ENCODE measurements at places on chromosomes 12 and 14.

DNA sequence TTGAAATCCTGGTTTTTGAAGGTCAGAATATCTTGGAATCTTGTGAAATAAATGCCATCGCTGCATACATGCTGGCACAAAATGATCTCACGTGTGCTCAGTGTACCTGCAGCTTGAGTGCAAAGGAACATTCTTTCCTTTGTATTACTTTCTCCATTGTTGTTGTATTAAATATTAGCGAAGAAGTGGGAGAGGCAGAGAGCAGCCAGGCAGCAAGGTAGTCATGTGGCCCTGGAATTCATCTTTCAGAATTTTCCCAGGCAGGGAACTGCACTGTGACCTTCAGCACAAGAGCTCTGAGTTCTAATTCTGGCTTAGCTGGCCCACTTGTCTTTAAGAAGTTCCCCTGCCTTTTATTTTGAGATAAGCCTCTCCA, 145.5 kb downstream of the PRKCH start:
- no peak for DNase-seq

- no peak for DNase-seq
These were observed 71.9 kb downstream of the PHETA1 start for GRCh38 chr12:111296906-111297463.

DNA sequence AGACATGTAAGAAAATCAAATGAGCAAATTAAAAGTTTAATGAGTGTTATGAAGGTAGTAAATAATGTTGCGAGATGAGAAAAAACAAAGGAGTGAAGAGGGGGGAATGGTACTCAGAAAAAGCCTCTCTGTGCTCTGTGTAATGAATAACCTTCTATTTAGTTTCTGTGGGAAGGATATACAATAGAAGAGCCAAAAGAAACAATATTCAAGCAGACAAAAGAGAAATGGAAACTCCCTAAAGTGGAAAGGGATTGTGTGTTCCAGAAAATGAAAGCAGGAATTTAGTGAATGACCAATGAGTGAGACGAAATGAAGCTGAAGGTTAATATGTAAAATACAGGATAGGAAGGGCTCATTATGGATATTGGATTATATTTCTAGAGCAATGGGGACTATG, 18.5 kb downstream of the OR4K1 start:
- no peak for DNase-seq

DNA sequence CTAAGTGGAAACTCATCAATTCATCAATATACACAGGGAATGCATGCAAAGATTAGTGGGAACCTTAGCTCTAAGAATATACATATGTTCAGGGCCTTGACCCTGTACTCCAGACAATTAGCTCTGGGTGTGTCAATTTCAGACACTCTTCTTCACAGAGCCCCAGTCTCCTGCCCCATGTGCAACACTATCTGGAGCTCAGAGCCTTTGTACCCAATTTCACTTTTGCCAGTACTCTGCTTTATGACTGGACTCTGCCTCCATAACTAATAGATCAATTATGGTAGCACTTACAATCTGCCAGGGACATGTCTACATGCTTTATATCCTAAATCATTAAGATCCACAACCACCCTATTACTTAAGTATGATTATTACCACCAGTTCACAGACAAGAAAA, 152.5 kb upstream of the PLEKHG7 start:
- no peak for DNase-seq

DNA sequence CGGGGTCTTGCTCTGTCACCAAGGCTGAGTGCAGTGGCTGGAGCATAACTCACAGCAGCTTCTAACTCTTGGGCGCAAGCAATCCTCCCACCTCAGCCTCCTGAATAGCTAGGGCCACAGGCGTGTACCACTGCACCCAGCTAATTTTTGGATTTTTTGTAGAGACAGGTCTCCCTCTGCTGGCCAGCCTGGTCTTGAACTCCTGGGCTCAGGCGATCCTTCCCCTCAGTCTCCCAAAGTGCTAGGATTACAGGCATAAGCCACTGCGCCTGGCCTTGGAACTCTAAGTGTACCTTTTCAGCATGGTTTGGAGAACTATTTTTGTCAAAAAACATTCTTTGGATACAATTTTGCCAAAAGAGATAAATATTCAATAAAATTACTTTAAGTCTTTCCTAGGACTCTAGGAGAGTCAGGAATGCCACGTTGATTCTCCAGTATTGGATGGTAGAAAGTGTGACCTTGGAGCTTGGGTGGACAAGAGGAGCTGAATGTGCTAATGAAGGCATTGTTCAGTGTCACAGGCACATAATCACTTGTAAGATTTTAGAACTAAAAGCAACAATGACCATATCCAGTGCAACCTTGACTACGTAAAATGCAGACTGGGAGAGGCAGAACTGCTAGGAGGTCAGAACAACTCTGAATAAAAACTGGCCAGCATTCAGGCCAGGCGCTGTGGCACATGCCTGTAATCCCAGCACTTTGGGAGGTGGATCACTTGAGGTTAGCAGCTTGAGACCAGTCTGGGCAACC, 2.8 kb downstream of the SRSF9 start:
- no peak for DNase-seq

DNA sequence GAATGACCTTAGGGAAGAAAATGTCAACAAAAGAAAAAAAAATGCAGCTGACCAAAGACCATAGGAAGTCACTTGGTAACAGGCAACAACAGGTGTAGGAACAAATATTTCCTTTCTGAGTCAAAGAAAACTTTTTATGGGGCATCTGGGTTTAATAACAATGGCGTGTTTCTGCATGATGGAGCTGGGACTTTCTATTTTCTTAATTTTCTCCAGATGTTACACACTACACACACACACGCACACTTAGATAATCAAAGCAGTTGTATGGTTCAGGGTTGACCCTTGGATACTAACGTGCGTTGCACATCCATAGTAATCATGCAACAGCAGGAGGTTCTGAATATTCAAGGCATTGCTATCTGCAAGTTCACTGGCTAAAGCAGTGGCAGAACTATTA, 47.9 kb upstream of the NTF3 start:
- DNase-seq = no peak

GRCh38 chr12:14901228-14901562, 15.5 kb upstream of the MGP start:
- no peak for DNase-seq

- no peak for DNase-seq
These were observed 48.8 kb downstream of the LTBP2 start for GRCh38 chr14:74563233-74563585.

DNA sequence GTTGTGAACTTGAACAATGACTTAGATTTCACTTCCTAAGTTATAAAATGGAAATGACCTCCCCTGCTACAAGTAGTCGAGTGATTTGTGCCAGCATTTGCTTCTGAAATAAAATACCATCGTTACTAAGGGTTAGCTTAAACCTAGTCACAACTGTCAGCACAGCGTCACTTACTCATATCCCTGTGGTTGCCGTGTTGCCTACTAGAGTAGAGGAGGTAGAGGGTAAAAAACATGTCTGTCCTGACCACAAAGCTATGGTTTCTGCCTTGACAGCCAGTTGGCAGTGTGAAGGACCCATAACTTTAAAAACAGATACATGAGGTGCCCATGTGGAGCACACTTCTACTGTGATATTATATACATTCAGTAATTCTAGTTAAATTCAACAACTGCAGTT, 234.2 kb upstream of the RGS6 start:
- DNase-seq = no peak

DNA sequence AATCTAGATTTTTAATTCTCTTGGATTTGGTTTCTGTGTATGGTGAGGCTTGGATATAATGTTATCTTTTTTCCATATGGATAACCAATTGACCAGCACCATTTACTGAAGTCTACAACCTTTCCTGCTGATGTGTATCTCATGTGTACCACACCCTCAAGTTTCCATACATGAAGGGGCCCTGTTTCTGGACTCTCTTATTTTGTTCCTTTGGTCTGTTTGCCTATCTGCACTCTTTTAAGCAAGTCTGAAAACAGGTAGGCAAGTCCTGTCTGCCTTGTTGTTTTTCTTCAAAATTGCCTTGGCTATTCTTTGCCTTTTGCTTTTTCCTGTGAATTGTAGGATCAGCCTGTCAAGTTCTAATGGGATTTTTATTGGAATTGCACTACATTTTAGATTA, 44.6 kb downstream of the MAX start:
- no peak for DNase-seq

DNA sequence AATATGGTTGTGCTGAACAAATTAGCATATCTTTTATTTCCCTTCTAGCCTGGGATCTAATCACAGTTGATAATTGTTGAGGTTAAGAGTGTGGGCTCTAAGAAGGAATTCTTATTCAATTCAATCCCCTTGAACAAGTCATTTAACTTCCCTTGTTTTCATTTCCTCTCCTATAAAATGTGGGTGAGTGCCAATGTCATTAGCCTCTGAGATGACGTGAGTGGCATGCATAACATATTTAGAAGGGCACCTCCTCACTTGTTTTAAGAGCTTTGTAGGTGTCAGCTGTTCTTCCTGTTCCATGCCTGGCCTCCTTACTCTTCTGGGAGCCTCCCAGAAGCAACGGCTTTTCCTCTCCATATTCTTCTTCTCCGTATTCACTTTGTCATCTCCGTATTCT, 155.4 kb upstream of the NEDD1 start:
- no peak for DNase-seq

- DNase-seq = no peak
These were observed 981.4 kb downstream of the FSCB start for GRCh38 chr14:43525658-43526057.

DNA sequence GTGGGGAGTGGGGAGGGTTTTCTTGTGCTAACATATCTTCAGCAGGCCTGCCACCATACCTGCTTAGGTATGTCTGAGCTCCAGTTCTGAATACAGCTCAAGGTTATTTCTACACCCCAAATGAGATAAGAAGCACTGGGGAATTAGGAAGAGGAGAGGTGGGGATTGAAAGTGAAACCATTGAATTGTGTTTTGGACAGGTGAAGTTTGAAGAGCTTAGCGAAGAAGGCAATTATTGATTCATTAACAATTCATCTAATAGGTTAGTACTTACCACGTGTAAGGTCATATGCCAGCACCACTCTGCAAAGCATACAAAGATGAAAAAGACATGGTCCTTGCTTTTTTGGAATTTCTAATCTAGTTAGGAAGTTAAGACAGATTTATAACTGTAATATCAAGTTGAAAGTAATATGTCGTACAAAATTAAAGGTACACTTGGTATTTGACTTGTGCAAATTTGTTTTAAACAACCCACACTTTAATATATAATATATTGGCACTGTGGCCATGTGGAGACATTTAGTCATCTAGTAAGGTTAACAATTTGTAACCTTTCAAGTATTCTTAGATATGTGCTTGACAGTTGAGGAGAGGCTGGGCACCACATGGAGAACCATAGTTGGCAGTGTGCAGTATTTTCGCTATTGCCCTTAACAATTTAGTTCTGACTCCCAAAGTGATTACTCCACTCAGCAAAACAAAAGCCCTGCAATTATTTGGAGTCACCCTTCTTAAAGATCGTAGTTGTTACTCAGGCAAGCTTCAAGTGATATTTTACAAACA, 3.6 kb downstream of the SMCO3 start:
- DNase-seq = no peak

GRCh38 chr14:53894456-53894855, 62.2 kb downstream of the BMP4 start:
- peak; percentile 51 for DNase-seq

GRCh38 chr12:93366422-93366821, 11.3 kb upstream of the NUDT4 start:
- no peak for DNase-seq

GRCh38 chr12:73240110-73240509, 967.9 kb downstream of the TRHDE start:
- no peak for DNase-seq

DNA sequence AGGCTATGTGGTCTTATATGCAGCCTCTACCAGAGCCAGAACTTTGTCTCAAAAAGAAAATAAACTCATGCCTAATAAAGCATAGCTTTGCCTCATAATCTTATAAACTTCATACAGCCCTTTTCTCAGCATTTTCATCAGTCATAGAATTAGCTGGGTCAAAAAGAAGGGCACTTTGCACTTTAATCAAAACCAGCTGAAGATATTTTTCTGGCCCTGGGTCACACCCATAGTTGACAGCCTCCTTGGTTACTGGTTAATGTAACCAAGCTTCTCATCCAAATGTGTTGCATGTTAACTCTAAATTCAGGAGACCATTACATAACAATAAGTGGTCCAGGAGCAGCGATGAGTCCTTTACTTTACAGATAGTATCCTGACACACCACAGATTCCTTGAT, 558.2 kb downstream of the FLRT2 start:
- DNase-seq = no peak

DNA sequence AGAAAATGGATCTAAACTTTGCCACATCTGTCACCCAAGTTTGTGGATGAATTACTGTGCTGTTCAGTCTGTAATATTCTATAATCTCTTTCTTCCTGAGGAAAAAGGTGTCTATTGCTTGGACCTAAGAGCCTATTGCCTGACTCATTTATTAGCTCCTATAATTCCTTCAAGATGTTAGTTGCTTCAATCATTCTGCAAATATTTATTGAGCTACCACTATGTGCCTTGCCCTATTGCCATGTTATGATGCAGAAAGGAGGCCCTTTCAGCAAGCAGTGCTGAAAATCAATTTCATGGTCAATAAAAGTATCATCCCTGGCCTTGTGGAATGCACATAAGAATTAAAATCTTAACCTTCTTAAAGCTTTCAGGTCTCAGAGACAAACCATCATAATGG, 113.6 kb downstream of the CCER1 start:
- DNase-seq = no peak

DNA sequence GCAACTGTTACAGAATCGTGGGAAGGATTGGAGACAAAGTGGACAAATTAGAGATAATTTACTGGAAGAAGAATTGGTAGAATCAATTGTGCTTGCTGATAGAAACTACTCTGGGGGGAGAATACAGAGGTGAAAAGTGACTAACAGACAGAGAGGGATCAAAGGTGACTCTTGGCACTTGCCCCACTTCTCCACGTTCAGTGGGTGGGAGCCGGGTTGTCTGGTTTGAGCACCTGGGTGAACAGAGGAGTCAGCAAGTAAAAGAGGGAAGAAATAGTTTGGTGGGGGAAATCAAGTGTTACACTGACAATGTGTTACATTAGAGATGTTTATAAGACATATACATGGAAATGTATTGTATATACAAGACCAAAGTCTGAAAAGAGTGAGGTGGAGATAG, 69.1 kb downstream of the PPP2R5E start:
- no peak for DNase-seq

DNA sequence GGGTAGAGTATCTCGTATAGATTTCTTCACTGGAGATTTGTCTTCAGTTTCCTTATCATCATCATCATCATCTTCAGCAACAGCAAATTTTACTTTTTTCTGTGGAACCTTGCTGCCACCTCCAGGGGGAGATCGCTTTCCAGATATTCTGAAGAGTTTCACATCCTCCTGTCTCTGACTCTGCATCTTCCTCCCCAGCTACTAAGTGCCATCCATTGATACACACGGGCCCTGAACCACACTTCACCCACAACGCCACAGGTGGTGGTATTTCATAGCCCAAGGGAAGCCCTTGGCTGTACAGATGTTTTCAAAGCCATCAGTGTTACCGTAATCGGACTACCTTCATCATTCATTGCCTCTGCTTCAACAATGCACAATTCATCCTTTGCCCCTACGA, 82.2 kb downstream of the PPP2R5C start:
- DNase-seq = no peak

GRCh38 chr12:52215587-52216031, 17.4 kb upstream of the KRT7 start:
- peak; percentile 71 for DNase-seq

Data from non-pigmented ciliary epithelial cell (primary cell).